Transverse colon (tissue), 4 donors: ENCODE measurements at places on chromosomes 6 and 20. TPM values are rescaled to one million over a fixed set of nuclear protein-coding genes. Genes with fewer than 3 reads are reported as not detected.

- H3K4me3 ChIP-seq = no peak overlapping the region
- DNase-seq = no peak
- no peaks in the 10 kb centered on the region for H3K36me3 ChIP-seq
Measured at GRCh38 chr6:10393544-10394225, 21.2 kb downstream of the TFAP2A start.

DNA sequence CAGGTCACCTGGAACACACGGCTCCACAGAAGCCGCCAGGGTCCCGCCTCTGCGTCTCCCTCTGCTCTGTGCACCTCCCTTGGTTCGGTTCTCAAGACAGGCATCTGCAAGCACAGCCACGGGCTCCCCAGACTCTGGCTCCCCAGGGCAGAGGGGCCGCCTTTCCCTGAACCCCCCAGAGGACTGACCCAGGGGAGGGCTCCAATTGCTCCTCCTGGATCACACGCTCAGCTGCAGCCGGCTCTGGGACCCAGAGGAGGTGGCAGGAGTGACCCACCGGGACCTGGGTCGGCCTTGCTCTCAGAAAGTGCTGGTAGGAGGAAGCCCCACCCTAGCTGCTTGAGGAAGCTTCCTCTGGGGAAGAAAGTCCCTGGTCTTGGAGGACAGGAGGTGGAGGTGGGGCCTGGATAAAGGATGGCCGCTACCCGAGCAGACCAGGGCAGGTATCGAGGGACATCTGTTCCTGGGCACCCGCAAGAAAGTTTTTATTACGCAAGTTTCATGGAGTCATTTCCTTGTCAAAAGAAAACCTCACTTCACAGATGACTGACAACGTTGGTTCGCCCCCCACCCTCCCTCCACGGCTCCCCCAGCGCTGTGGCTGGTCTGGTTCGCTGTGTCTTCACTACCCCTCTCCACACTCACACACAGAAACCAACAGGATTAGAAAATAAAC is 103.9 kb upstream of the AFDN start:
- no peak overlapping the region for H3K4me3 ChIP-seq
- H3K4me1 ChIP-seq = no peaks in the 10 kb centered on the region
- no peak for DNase-seq
- no peaks in the 10 kb centered on the region for H3K36me3 ChIP-seq
- H3K27ac ChIP-seq = no peak overlapping the region
- no peaks in the 10 kb centered on the region for H3K27me3 ChIP-seq

DNA sequence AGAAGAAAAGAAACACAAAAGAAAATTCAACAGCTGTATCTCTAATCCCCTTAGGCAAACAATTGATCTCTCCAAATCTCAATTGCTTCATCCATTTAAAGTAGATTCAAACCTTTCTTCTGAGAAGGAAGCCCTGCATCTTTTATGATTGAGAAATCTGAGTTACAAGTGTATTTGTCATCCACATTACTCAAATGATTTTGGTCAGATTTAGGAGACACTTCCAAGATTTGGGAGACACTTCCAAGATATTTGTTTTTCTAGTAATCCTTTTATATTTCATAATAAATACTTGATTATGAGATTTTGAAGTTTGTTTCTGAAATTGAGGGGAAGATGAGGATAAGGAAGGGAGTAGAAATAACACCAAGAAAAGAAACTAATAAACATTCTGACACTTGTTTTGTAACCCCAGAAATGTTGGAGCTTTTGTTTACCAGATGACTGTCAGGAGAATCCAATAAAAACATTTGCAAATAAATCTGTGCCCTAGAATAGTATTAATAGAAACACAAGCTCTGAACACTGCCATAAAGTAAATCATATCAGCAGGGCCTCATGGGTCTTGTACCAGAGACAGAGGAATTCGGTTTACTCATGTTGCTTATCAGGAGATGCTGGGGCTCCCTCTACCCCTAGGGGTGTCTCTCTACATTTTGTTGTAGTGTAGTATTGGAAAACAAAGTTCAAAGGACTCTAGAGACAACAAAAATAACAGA is 314.3 kb upstream of the NT5E start:
- H3K4me1 ChIP-seq = no peaks in the 10 kb centered on the region
- DNase-seq = no peak
- no peaks in the 10 kb centered on the region for H3K36me3 ChIP-seq
- no peak overlapping the region for H3K4me3 ChIP-seq

DNA sequence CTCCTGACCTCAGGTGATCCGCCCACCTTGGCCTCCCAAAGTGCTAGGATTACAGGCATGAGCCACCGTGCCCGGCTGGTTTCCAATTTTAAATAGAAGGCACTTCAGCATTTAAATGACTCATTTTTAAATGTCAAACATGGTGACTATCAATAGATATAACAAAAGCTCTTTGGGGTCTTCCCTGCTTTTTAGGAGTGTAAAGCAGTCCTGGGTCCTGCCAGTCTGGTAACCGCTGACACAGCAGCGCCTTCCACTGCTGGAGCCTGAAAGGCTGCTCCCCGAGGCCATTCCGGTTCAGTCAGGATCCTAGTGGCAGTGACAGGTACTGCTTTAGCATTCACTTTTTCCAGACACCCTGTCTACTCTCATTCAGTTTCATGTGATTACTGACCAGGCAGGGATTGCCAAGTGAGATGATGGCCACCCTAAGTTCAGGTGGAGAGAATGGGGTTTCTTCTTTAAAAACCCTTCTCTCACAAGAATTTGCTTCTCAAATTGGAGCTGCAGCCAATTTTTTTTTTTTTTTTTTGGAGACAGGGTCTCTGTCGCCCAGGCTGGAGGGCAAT is 5.1 kb downstream of the DIDO1 start:
- H3K27ac ChIP-seq = peak overlapping the region; percentile 18
- DNase-seq = peak; percentile 54
- H3K4me3 ChIP-seq = no peak overlapping the region
- H3K36me3 ChIP-seq = no peaks in the 10 kb centered on the region

GRCh38 chr6:10407674-10408054 is 7.2 kb downstream of the TFAP2A start:
- H3K27me3 ChIP-seq = peaks cover 89% of the 10 kb centered on the region
- no peak overlapping the region for H3K27ac ChIP-seq
- H3K4me1 ChIP-seq = peaks cover 29% of the 10 kb centered on the region
- H3K36me3 ChIP-seq = no peaks in the 10 kb centered on the region
- no peak overlapping the region for H3K4me3 ChIP-seq
- DNase-seq = no peak

GRCh38 chr6:159945801-159946392 is 23.0 kb upstream of the IGF2R start:
- no peaks in the 10 kb centered on the region for H3K27me3 ChIP-seq
- no peak overlapping the region for H3K27ac ChIP-seq
- no peak for DNase-seq
- no peak overlapping the region for H3K4me3 ChIP-seq
- H3K36me3 ChIP-seq = no peaks in the 10 kb centered on the region

- no peaks in the 10 kb centered on the region for H3K36me3 ChIP-seq
- no peak for DNase-seq
- H3K4me1 ChIP-seq = no peaks in the 10 kb centered on the region
- H3K4me3 ChIP-seq = no peak overlapping the region
- no peak overlapping the region for H3K27ac ChIP-seq
Measured at GRCh38 chr6:119511024-119511423, 161.5 kb upstream of the MAN1A1 start.

GRCh38 chr20:41392295-41392694 is 25.7 kb upstream of the EMILIN3 start:
- H3K4me1 ChIP-seq = no peaks in the 10 kb centered on the region
- H3K4me3 ChIP-seq = no peak overlapping the region
- H3K27ac ChIP-seq = peak overlapping the region; percentile 34
- no peak for DNase-seq
- no peaks in the 10 kb centered on the region for H3K36me3 ChIP-seq
- H3K27me3 ChIP-seq = no peaks in the 10 kb centered on the region

TGM2 gene
- 14.2 TPM for total RNA-seq

DNA sequence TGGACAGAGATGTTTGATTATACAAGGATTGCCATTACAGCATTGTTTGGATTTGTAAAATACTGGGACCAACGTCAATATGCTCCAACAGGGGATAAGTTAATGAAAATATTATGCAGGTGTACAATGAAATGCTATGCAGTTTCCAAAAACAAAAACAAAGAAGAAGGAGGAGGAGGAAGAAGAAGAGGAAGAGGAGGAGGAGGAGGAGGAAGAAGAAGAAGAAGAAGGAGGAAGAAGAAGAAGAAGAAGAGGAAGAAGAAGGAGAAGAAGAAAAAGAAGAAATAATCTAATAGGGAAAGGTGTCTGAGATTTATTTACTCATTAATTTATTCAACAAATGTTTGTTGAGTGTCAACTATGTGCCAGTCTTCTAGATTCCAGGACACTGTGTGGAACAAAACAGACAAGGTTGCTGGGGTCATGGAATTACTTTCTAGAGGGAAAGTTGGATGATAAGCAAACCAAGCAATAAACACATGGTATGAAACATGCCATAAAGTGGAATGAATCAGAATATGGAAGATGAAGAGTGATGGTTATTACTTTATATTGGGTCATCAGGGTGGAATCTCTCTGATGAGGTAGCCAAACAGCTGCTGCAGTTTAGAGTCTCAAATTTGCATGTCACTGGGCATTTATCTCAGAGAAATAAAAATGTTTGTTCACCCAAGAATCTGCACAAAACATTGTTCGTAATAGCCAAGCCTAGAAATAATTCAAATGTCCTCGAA is 6.3 kb upstream of the TRIM27 start:
- H3K27me3 ChIP-seq = no peaks in the 10 kb centered on the region
- H3K36me3 ChIP-seq = no peaks in the 10 kb centered on the region
- H3K4me3 ChIP-seq = no peak overlapping the region

DNA sequence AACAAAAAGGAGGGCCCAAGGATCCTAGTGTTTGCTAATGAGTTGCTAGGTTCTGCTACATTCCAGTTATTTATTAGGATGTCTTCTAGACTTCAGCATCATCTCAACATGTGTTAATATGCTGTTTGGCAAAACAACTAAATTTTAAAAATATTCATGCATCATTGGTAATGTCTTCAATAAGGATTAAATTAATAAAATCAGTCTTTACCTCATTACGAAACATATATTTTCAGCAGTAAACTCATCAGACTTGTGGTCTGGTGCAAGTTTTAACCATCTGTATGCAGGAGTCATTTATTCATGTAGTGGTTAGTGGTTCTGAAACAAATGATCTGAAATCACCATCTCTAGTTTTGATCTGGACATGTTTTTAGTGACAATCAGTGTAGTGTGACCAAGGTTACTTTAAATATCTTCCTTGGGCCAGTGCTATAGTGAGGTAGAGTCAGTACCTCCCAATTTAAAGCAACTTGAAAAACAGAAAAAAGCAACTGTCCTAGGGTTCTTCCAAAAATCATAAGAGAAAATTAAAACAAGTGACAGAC is 85.0 kb upstream of the KCNK16 start:
- H3K4me1 ChIP-seq = no peaks in the 10 kb centered on the region
- no peak overlapping the region for H3K4me3 ChIP-seq
- no peaks in the 10 kb centered on the region for H3K27me3 ChIP-seq
- H3K36me3 ChIP-seq = no peaks in the 10 kb centered on the region

- no peaks in the 10 kb centered on the region for H3K27me3 ChIP-seq
- H3K36me3 ChIP-seq = no peaks in the 10 kb centered on the region
- peak overlapping the region; percentile 87 for H3K4me3 ChIP-seq
- H3K27ac ChIP-seq = peak overlapping the region; percentile 92
- no peaks in the 10 kb centered on the region for H3K4me1 ChIP-seq
Measured at GRCh38 chr6:124962639-124963415, 590 bp downstream of the RNF217 start.
